ENCODE measurements at places on chromosomes 12 and 14. TPM values are rescaled to one million over a fixed set of nuclear protein-coding genes. Genes with fewer than 3 reads are reported as not detected.

SERPINA12 gene
- not detected for total RNA-seq

G2E3 gene
- 14.9 TPM for total RNA-seq

CISTR gene
- not detected for total RNA-seq

TAMALIN gene
- not detected for total RNA-seq

KLRB1 gene
- total RNA-seq, result not detected

Data from tracheal epithelial cell (primary cell).